ENCODE measurements at places on chromosomes 5 and 9. TPM values are rescaled to one million over a fixed set of nuclear protein-coding genes. Genes with fewer than 3 reads are reported as not detected.
A peak's percentile ranks its signal among the peaks of the same experiment; 100 is the strongest.

- no peak for DNase-seq
Measured at GRCh38 chr5:176846335-176847140, 36.2 kb downstream of the UNC5A start.

GRCh38 chr5:121693864-121694263 lies 157.8 kb upstream of the FTMT start:
- DNase-seq, result no peak

DNA sequence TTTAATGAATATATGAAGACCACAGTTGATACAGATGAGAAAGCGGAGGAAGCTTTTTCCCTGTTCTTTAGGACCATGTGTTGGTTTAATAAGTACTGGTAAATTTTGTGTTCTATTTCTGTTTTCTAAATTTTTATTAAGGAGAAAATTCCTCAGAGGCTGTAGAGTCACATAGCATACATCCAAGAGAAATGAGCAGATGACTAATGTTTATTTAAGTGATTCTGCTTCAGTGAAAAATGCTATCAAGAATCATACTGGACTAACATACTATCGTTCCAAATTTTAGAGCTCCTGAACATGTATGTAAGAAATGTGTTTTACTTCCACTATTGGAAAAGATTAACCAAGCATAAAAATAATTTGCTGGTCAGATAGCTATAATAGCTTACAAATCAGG lies 115.0 kb downstream of the KIAA1958 start:
- DNase-seq, result no peak

The IFNA2 gene
- total RNA-seq, result not detected

The IL7R gene
- total RNA-seq, result 13.5 TPM

GRCh38 chr5:53071738-53072137 lies 37.8 kb downstream of the MOCS2 start:
- DNase-seq, result no peak

DNA sequence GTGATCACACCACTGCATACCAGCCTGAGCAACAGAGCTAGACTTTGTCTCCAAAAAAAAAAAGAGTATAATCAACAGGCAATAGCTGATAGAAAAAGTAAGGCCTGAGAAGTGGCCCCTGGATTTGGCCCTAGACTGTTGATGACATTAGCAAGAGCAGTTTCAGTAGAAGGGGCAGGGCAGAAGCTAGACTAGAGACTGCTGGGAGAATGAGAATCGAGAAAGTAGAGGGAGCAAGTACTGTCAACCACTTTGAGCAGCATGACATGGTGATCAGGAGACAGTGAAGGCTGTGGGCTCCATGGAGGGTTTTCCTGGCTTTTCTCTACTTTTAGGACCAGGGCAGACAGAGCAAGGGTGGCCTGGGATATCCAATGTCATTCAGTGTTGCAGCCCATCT lies 34.9 kb upstream of the B4GALT1 start:
- no peak for DNase-seq

- no peak for DNase-seq
Measured at GRCh38 chr9:105290954-105291353, 46.5 kb downstream of the SLC44A1 start.

The TMEM174 gene
- not detected for total RNA-seq

GRCh38 chr5:141186897-141187512 lies at the start of gene PCDHB9:
TSS of gene PCDHB9 (plus strand) at chr5:141187161. CDS start at chr5:141187319, 158 bp downstream.
- DNase-seq, result peak; percentile 36

Measured in body of pancreas (tissue), 4 donors.